ENCODE measurements at places on chromosomes 6 and 20. TPM values are rescaled to one million over a fixed set of nuclear protein-coding genes. Genes with fewer than 3 reads are reported as not detected.

Gene C20orf173
- not detected for total RNA-seq

GRCh38 chr6:142824426-142824825 lies 120.5 kb downstream of the HIVEP2 start:
- H3K4me3 ChIP-seq = no peak overlapping the region
- H3K4me1 ChIP-seq = peaks cover 20% of the 10 kb centered on the region
- H3K36me3 ChIP-seq = no peaks in the 10 kb centered on the region
- no peak overlapping the region for H3K27ac ChIP-seq

- no peak for DNase-seq
- H3K27ac ChIP-seq = no peak overlapping the region
- no peaks in the 10 kb centered on the region for H3K27me3 ChIP-seq
- H3K4me1 ChIP-seq = no peaks in the 10 kb centered on the region
- peaks cover 15% of the 10 kb centered on the region for H3K36me3 ChIP-seq
- no peak overlapping the region for H3K4me3 ChIP-seq
These were observed 23.2 kb downstream of the PSMB1 start for GRCh38 chr6:170529839-170530469.

GRCh38 chr6:104095661-104096416 lies 763.9 kb downstream of the HACE1 start:
- no peaks in the 10 kb centered on the region for H3K36me3 ChIP-seq
- H3K4me1 ChIP-seq = no peaks in the 10 kb centered on the region
- no peaks in the 10 kb centered on the region for H3K27me3 ChIP-seq
- H3K27ac ChIP-seq = no peak overlapping the region
- DNase-seq = no peak

DNA sequence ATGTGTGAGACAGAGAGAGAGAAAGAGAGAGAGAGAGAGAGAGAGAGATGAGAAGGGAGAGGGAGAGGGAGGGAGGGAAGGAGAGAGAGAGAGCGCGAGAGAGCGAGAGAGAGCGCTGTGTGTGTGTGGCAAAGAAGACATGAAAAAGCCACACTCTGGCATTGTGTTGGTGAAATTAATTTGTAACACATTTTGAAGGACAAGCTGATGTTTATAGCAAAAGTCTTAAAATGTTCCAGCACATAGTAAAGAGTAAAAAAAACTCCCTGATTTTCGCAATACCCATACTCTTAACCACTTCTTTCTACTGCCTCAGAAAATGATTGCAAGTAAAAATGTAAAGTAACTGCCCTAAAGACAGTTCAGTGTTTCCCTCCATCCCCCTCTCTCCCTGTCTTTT lies 56.7 kb downstream of the SLC22A1 start:
- DNase-seq = no peak
- H3K36me3 ChIP-seq = no peaks in the 10 kb centered on the region
- no peak overlapping the region for H3K4me3 ChIP-seq
- no peak overlapping the region for H3K27ac ChIP-seq
- no peaks in the 10 kb centered on the region for H3K4me1 ChIP-seq

- H3K4me3 ChIP-seq = peak overlapping the region; percentile 90
- no peaks in the 10 kb centered on the region for H3K27me3 ChIP-seq
- peaks cover 14% of the 10 kb centered on the region for H3K4me1 ChIP-seq
- peak overlapping the region; percentile 50 for H3K27ac ChIP-seq
- H3K36me3 ChIP-seq = no peaks in the 10 kb centered on the region
These were observed 882 bp upstream of the FAM184A start for GRCh38 chr6:119079283-119079809.

DNA sequence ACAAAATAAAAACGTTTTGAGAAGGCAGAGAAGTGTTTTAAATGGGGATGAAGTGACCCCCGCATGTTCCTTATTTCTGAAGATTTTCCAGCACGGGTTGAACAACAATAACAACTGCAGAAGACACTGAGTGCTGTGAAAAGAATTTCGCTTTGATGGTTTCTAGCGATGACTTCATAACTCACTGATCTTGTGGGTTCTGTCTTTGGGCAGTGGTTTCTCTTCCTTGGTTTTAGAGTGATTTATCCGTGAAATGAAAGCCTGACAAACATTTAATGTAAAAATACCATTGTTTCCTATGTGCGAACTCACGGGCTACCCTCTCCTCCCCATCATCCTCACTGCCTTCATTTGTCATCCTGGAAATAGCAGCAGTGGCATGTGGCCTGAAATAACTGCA lies 793.9 kb downstream of the QKI start:
- no peaks in the 10 kb centered on the region for H3K27me3 ChIP-seq
- H3K27ac ChIP-seq = no peak overlapping the region
- no peaks in the 10 kb centered on the region for H3K4me1 ChIP-seq
- H3K36me3 ChIP-seq = no peaks in the 10 kb centered on the region
- no peak overlapping the region for H3K4me3 ChIP-seq
- DNase-seq = no peak

GRCh38 chr20:62368392-62368975 lies 1.4 kb upstream of the LAMA5 start:
- peaks cover 49% of the 10 kb centered on the region for H3K4me1 ChIP-seq
- H3K4me3 ChIP-seq = peak overlapping the region; percentile 97
- peak overlapping the region; percentile 27 for H3K27ac ChIP-seq

DNA sequence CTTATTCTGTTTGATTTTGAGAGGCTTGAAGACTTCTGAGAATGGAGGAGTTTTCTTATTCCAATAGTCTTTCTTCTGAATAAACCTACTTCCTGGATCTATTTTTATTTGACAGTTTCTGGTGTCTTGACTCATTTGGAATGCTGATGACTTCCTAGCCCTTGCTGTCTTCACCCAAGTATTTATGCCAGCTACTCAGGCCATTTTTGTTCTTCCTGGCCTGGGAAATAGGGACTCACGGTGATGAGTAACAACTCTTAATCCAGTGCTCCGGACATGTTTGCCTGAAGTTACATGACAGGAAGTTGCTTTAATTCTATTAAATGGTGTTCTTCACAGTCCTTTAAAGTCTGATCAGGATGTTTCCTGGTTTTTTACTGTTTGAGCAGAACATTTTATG lies 272.1 kb upstream of the EYS start:
- no peak overlapping the region for H3K27ac ChIP-seq
- no peak overlapping the region for H3K4me3 ChIP-seq
- H3K36me3 ChIP-seq = no peaks in the 10 kb centered on the region
- no peak for DNase-seq
- no peaks in the 10 kb centered on the region for H3K27me3 ChIP-seq
- no peaks in the 10 kb centered on the region for H3K4me1 ChIP-seq

GRCh38 chr6:137269803-137270202 lies 50.6 kb upstream of the IFNGR1 start:
- H3K27ac ChIP-seq = no peak overlapping the region
- no peak for DNase-seq
- no peak overlapping the region for H3K4me3 ChIP-seq
- no peaks in the 10 kb centered on the region for H3K36me3 ChIP-seq
- no peaks in the 10 kb centered on the region for H3K27me3 ChIP-seq
- no peaks in the 10 kb centered on the region for H3K4me1 ChIP-seq

Gene TRAPPC3L
- not detected for total RNA-seq

DNA sequence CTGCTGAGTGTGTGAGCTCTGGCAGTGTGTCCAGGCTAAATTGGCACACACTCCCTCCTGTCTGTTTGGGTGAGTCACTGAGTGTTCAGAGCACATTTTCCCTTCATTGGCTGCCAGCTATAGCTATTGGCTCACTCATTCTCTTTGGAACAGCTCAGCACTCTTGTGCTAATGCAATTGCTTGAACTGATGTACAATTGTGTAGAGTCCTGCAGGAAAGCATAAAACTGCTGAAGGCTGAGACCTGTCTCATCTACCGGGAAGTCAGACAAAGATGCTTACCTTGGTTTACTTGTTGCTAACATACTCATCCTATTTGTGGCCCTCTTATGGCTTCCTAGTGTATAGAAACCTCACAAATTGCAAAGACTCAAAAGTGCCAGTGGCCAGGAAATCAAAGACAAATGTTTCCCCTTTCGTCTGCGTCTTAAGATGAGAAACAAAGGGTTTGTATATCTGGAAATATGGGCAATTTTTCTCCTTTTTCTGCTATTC lies 351.0 kb downstream of the BCKDHB start:
- no peaks in the 10 kb centered on the region for H3K36me3 ChIP-seq
- no peak overlapping the region for H3K27ac ChIP-seq
- no peaks in the 10 kb centered on the region for H3K27me3 ChIP-seq
- peak; percentile 59 for DNase-seq

DNA sequence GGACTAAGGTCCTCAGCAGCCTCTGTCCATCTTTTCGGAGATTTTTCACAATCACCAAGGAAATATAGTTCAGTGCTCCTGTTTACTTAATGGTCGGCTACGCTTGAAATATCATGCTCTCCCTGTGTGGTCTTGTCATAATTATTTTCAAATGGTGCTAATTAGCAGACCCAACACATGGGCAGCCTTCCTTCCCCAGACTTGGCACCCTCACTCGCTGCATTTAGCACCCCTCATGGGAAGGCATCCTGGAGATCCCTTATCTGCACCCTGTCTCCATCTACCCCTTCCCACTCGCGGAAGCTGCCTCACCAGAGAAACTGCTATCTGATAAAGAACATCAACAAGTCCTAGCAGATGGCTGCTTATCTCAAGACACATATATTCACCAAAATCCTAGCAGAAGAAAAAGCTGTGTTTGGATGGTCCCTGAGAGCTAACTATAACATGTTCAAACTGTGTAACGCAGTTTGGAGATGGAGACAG lies 131.0 kb upstream of the ESR1 start:
- no peaks in the 10 kb centered on the region for H3K27me3 ChIP-seq
- no peaks in the 10 kb centered on the region for H3K36me3 ChIP-seq
- no peak for DNase-seq
- H3K4me3 ChIP-seq = no peak overlapping the region

- no peaks in the 10 kb centered on the region for H3K4me1 ChIP-seq
- no peak for DNase-seq
- no peaks in the 10 kb centered on the region for H3K27me3 ChIP-seq
- H3K27ac ChIP-seq = no peak overlapping the region
These were observed 67.8 kb upstream of the RALY start for GRCh38 chr20:33925867-33926266.

DNA sequence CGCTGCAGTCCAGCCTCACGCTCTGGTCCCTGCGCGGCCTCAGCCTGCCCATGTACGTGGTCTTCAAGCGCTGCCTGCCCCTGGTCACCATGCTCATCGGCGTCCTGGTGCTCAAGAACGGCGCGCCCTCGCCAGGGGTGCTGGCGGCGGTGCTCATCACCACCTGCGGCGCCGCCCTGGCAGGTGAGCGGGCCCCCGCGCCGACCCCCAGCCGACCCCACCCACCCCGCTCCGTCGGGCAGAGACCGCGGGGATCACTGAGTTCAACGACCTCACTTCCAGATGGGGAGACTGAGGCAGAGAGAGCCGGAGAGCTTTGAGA lies 545 bp downstream of the SLC35D3 start:
- H3K27me3 ChIP-seq = peaks cover 13% of the 10 kb centered on the region
- H3K27ac ChIP-seq = no peak overlapping the region
- H3K36me3 ChIP-seq = no peaks in the 10 kb centered on the region
- no peak for DNase-seq
- peaks cover 35% of the 10 kb centered on the region for H3K4me1 ChIP-seq

DNA sequence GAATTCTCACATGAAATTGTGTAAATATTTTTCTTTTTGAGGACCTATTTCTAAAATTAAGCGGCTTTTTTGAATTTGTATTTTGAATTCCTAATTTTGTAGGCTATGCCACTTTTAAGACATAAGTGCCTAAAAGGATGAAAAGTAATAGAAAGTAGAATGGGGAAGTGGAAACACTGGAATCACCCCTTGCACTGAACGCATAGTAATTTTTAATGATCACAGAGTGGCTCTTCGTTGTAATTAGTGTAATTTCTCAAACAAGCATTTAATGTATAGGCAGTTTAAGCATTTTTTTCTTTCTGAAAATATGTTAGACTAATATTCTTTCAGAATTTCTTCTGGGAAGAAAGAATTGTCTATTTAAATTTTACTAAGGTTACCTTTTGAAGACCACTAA lies 73.2 kb downstream of the ARID1B start:
- H3K27ac ChIP-seq = no peak overlapping the region
- DNase-seq = no peak
- H3K4me1 ChIP-seq = peaks cover 95% of the 10 kb centered on the region
- no peak overlapping the region for H3K4me3 ChIP-seq
- no peaks in the 10 kb centered on the region for H3K36me3 ChIP-seq

Gene ANGPT4
- 1.4 TPM for total RNA-seq

DNA sequence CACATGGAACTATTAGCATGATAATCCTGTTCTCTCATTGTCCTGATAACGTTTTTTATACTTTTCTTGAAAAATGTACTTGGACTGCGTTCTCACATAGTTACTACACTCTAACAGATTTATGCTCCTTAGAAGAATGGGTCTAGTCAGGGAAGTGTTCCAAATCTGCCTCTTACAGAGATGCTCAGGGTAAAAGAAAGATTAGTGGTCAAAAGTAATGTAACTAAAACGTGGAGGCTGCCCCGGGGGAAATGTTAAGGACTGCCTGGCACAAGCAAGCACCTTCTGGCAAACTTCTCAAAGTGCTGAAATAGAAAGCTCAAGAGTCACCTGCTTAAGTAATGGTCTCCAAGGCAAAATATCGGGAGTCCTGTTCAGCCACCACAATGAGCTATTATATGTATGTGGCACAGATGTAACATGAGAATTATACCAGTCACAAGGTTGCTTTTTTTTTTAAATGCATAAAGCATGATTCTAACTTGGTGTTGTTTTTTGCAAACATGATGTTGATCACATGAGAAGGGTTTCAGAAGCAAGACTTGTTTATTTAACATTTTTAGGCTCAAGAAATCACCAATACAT lies 244.5 kb upstream of the JARID2 start:
- H3K27ac ChIP-seq = no peak overlapping the region
- no peaks in the 10 kb centered on the region for H3K4me1 ChIP-seq
- no peak for DNase-seq
- no peak overlapping the region for H3K4me3 ChIP-seq
- no peaks in the 10 kb centered on the region for H3K27me3 ChIP-seq
- no peaks in the 10 kb centered on the region for H3K36me3 ChIP-seq

Gene ERVFRD-1
- not detected for total RNA-seq

DNA sequence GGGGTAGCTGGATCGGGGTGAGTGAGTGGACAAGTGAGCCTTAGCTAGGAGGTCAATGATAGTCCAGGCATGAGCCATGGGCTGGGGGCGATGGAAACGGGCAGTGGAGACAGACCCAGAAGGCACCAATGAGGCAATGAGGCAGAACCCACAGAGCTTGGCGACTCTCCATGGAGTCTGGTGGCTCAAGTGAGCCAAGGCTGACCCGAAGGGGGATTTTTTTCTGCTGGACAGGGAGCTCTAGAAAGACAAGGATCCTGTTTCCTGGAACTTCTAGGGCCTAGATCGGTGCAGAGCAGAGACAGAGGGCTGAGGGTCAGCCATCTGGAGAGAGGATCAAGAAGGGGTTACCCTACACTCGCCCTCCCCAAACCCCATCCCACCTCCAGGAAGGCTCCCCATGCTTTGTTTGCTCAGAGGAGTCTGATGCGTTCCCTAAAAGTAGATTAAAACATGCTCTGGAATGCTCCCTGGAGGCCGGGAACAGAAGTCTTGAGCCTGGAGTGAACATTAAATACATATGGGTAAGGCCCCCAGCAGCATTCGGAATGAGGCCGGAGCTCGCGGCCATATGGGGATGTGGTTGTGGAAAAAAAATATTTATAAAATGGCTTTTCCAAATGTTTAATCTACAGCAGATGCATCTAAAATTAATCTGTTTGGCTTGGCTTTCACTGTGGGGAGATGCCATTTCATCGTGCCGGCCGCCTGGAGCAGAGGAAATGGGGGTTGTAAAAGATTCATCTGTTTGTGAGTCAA lies 237.8 kb upstream of the PMEPA1 start:
- H3K27ac ChIP-seq = no peak overlapping the region
- no peaks in the 10 kb centered on the region for H3K36me3 ChIP-seq
- no peak overlapping the region for H3K4me3 ChIP-seq

All from thoracic aorta (tissue), 2 donors.